ENCODE measurements at places on chromosomes 12 and 14.

- no peak for DNase-seq
Measured at GRCh38 chr12:25295361-25295760, 44.6 kb upstream of the KRAS start.

GRCh38 chr14:88829685-88830302 lies 5.3 kb downstream of the TTC8 start:
- DNase-seq = no peak

DNA sequence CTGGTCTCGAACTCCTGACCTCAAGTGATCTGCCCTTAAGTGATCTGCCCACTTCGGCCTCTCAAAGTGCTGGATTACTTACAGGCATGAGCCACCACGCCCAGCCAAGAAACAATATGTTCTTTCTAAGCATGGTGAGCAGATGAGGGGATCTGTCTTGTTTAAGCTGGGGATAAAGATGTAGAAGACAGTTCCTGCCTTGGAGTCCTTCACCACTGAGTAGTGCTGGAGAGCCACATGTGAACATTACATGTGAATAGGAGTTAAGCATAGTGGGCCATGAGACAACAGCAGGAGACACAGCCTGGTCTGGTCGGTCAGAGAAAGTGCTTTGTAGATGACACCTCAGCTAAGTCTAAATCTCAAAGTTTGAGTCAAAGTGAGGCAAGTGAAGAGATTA lies 26.0 kb downstream of the TMBIM6 start:
- DNase-seq = no peak

- no peak for DNase-seq
Measured at GRCh38 chr12:88566430-88566829, 13.8 kb downstream of the KITLG start.

DNA sequence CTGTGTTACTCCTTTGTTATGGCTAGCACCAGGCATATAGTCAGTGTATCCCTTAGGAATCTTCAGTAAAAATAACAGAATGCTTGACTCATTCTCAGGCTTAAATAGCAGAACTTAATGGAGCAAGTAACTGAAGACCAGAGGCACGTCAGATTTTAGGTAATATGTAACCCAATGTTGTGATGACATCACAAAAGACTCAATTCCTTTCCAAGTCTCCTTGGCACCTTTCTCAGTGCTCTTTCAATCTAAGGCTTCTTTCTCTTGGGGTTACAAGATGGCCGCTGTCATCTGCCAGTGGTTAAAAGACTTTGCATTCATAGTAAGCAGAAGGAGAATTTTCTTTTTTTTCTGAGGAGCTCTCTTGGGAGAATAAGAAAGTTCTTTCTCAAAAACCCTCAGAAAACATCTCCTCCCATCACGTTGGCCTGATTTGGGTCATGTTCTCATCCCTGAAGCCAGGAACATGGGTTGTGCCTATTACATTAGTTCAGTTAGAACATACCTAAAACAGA lies 33.4 kb upstream of the DCN start:
- no peak for DNase-seq

DNA sequence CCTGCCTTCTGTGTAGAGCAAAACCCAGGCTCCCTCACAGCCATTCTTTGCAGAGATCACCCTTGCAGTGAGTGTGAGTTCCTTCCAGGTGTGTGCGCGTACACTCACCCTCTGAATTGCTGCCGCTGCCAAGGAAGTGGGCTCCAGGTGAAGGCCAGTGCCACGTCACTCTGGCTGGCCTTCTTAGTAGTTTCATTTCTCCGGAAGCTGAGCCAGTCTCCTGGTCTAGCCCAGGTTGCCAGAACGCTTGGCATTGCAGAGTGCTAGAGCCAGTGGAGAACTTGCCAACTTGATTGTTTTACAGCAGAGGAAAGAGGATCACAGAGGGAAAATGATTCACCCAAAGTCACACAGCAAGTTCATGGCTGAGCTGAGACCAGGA lies 11.0 kb downstream of the CBLN3 start:
- DNase-seq = no peak

- peak; percentile 14 for DNase-seq
Measured at GRCh38 chr12:75913502-75914351, 117.8 kb downstream of the PHLDA1 start.

DNA sequence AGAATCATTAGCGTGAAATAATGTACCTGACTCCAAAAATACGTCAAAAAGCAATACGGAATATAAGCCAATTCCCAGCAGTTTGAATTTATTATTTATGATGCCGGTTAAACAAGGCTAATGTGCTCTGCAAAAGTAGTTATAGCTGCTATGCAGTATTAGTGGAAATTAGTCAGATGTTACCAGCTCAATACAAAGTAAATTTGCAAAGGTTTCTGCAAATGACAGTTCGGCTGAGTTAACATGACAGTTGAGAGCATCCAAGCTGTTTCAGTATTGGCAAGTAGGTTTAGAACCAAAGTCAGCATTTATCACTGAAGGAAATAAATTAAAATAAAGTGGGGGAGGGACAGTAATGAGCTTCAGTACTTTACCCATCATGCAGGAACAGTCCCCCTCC lies 1665.8 kb upstream of the FLRT2 start:
- no peak for DNase-seq

DNA sequence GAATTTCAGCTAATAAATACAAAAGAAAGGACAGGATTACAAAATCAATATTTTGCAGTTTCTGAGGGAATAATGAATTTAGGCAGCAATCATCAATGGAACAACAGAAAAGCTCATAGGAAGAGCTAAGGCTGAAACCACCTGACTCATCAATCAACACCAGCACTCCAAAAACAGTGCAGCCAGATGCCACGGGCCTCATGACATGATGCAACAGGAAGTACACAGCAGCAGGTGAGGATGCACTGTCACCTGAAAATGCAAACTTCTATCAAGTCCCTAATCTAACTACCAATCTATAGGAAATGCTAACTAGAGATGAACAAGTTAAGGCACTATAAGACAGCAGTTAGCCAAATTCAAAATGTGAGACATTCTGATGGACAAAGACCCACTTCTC lies 21.7 kb downstream of the GNS start:
- DNase-seq = no peak

GRCh38 chr12:54299515-54300224 lies 1.1 kb downstream of the NFE2 start:
- DNase-seq = no peak

- no peak for DNase-seq
Measured at GRCh38 chr12:42691991-42692557, 102.5 kb upstream of the PRICKLE1 start.

GRCh38 chr14:67882986-67883555 lies 63.5 kb downstream of the RAD51B start:
- DNase-seq = no peak

- DNase-seq = no peak
Measured at GRCh38 chr12:96994900-96995299, 87.8 kb downstream of the NEDD1 start.

GRCh38 chr12:101750152-101750551 lies 10.9 kb upstream of the SYCP3 start:
- no peak for DNase-seq
